ENCODE measurements at places on chromosomes 2 and 18.

DNA sequence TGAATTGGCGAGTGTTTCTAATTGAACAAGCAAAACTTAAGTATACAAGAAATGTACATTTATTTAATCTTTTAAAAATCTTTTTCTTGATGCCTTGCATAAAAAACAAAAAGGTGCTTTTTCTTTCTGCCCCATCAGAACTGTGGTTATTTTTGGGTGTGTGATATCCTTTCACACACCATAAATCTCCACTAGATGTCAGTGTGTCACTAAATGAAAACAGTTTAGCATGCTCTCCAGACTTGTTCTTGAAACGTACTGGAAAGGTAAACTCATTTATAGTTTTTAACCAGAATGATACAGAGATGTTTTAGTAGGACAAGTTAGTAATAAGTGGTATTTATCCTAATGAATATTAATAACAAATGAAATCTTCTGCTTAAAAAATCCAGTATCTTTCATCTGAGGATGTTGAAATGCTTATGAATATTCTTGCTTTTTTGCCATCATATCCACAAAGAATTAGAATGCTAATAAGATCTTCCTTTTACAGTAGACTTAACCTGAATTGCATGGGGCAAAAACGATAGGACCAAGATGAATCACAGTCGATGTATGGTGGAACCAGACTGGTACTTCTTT is 96.8 kb downstream of the UBE2E3 start:
- DNase-seq = peak; percentile 60

DNA sequence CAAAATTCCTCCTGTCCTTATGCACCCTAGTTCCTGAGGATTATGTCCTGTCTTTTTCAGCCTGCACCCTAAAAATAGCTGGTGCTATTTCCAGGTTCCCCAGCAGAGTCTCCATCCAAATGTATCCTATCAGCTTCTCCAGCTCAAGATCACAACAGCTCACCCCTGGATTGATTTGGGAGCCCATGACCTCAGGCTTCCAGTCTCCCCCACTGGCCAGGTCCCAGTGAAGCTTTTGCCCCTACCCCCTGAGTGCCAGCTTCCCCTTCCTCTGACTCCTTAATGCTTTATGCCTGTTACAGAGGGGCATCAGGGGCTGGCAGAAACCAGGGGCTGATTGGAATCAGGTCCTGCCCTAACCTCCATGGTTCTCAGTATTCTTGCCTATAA is 76.9 kb upstream of the DAPL1 start:
- DNase-seq = no peak

GRCh38 chr2:69567157-69567908 is 76.2 kb downstream of the AAK1 start:
- no peak for DNase-seq

DNA sequence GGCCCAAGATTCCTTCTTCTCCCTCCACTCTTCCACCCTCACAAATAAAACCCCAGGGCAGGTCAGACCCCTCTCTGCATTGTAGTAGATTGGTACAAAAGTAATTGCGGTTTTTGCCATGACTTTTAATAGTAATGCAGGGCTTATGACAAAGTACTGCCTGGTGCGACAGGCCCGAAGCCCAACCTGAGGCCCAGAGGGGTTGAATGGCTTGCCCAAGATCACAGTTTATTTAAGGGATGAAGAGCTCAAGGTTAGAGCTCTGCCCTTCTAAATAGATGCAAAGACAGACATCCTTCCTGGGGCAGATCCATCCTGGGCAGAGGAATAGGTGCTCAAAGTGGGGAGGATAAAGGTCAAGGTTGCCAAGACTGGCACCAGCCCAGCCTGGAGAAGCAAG is 899 bp upstream of the PSTPIP2 start:
- no peak for DNase-seq

GRCh38 chr2:144086965-144087364 is 433.0 kb downstream of the ZEB2 start:
- peak; percentile 23 for DNase-seq

- no peak for DNase-seq
Measured at GRCh38 chr2:98734823-98735260, 3.9 kb upstream of the MGAT4A start.

GRCh38 chr2:1887915-1888314 is 143.6 kb upstream of the PXDN start:
- peak; percentile 2 for DNase-seq

DNA sequence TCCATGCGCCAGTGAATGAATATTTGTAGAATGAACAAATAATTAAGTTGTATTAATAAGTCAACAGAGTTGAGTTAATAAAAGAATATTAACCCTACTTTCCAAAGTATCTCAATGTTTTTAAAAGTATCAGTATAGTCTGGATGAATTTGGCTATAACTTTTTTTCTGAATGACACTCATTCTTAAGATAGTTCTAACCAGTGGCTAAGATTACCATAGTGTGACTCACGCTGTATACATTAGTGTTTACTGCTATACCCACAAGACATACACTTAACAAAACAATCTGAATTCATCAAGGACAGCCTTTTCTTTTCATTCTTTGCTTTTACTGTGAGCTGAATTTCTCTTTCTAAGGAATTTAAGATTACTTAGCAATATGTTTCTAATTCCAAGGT is 77.0 kb upstream of the PDE1A start:
- peak; percentile 61 for DNase-seq

- DNase-seq = no peak
Measured at GRCh38 chr2:199144546-199144945, 313.2 kb downstream of the SATB2 start.

- DNase-seq = no peak
Measured at GRCh38 chr2:231527091-231527395, 3.2 kb downstream of the NMUR1 start.

- no peak for DNase-seq
Measured at GRCh38 chr18:35564795-35565453, 16.6 kb upstream of the GALNT1 start.

GRCh38 chr2:234929002-234929401 is 22.8 kb upstream of the SH3BP4 start:
- DNase-seq = no peak

- no peak for DNase-seq
Measured at GRCh38 chr2:219954331-219954730, 326.9 kb downstream of the SLC4A3 start.

- peak; percentile 62 for DNase-seq
Measured at GRCh38 chr2:113077921-113078320, 10.2 kb downstream of the IL1F10 start.

- DNase-seq = no peak
Measured at GRCh38 chr18:48394176-48394575, 15.0 kb downstream of the ZBTB7C start.

GRCh38 chr2:174877751-174878150 is 113.5 kb upstream of the CHRNA1 start:
- no peak for DNase-seq

GRCh38 chr18:74963820-74964446 is 245.0 kb downstream of the PTGR3 start:
- peak; percentile 55 for DNase-seq

GRCh38 chr2:181462033-181462432 is 4.8 kb downstream of the ITGA4 start:
- no peak for DNase-seq

- no peak for DNase-seq
Measured at GRCh38 chr2:3644246-3644525, 13.8 kb upstream of the ALLC start.

- DNase-seq = no peak
Measured at GRCh38 chr2:236572482-236572881, 2.9 kb downstream of the ACKR3 start.

GRCh38 chr2:216773072-216773471 is 77.7 kb upstream of the IGFBP5 start:
- DNase-seq = peak; percentile 15

GRCh38 chr2:75523313-75524275 is 37.1 kb downstream of the EVA1A start:
- peak; percentile 91 for DNase-seq

DNA sequence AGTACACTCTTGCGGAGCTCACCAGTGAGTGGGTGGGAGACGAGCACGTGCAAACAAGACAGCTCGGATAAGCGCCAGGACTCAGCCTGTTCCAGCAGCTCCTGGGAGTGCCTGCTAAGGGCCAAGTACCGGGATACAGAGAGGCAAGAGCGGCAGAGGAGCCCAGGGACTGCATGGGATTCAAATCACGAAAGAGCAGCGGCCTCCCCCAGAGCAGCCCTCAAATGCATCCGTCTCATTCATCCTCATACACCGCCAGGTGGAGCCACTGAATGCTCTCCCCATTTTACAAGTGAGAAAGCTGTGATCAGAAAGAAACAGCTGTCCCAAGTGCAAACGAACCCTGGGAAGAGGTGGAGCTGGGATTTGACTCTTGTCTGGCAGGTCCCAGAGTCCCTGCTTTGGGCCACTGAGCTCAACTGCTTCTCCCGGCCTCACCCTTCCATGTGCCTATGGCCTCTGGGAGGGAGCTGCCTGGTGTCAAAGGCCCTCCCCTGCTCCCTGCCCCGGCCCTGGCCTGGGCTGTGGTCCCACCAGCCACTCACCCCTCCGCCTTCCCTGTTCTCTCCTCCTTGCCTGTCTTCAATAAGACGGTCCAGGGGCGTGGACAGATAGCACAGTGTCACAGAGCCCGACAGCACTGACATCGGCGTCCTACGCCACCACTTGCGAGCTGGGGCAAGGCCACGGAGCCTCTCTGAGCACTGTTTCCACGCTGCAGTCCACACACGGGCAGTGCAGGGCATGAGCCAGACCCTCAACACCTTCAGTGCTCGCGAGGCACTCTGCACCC is 72.8 kb upstream of the TAF1B start:
- peak; percentile 61 for DNase-seq

DNA sequence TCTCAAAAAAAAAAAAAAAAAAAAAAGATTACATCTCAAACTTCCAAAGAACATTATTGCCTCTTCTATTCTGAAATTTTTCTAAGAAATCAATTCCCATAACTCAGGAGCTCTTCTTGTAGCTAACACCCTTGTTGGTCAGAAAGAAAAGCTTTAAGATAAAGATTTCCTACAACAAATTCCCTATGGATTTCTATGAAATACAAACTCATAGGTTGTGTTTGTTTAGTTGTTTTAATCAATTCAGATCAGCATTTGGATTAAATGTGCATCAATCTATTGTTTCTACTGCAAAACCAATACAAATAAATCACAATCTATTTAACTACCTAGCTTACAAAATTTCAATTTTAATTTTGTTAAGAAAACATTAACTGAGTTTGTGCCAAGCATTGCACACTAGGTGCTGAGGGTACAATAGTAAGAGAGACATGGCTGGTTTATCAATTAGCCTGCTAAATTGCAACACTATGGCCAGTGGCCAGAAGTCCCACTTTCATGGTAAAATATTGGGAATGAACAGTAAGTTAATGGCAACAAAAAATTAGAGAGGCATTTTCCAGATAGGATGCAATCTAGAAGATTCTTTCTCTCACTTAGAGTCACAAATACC is 80.2 kb upstream of the MYCN start:
- no peak for DNase-seq

GRCh38 chr2:174914853-174915760 is 90.1 kb downstream of the CHN1 start:
- DNase-seq = peak; percentile 22

GRCh38 chr2:133992454-133992853 is 261.4 kb upstream of the MGAT5 start:
- DNase-seq = no peak

- DNase-seq = no peak
Measured at GRCh38 chr2:127909019-127909418, 23.3 kb upstream of the AMMECR1L start.

DNA sequence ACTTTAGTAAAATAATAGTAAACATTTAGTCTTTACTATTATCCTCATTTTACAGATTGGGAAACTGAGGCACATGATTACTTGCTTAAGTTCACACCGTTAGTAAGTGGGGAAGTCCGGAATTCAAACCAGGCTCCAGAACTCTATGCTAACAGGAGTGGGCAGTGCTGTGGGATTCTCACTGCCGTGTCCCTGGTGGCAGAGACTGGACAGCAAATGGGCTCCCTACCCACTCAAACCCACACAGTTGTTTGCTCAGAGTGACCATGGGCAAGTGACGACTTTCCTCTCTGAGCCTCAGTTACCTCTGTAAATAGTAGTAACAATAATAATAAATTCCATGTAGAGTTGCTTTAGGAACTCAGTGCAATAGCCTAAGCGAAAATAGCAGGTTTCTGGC is 24.0 kb downstream of the MAIP1 start:
- no peak for DNase-seq

DNA sequence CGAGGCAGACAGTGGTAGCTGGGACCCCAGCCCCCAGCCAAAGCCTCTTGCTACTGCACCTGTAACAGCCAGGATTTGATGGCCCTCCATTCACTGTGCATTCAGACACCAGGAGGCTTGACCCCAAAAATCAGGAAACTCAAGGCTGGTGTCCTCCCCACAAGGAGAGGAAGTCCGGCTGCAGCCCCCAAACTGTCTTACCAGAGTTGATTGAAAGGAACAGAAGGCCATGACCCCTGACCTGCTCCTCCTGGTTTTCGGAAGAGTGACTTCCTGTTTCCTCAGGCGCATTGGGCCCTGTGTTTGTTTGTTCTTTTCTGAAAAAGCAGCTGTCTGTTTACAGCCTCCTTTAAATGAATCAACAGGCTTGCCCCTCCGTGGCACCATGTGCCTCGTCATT is 111.6 kb downstream of the RNF144A start:
- no peak for DNase-seq

DNA sequence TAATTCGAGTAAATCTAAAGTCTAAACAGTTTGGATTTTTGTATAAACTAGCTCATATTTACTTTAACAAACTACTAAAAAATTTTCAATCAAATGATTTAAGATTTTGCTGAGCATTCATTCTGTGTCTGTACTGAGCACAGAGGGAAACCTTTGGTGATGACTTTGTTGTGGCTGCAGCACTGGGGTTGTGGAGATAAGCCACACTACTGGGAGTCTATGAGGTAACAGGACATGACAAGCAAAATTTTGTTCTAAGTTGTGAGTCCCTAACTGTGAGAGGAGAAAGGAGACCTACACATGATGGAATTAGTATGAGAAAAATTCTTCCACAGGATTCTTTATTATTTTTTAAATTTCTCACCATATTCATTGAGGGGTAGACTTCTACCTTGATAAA is 933.7 kb upstream of the LRATD1 start:
- no peak for DNase-seq

- no peak for DNase-seq
Measured at GRCh38 chr2:101682311-101682710, 15.2 kb upstream of the MAP4K4 start.

- no peak for DNase-seq
Measured at GRCh38 chr18:72985686-72986085, 117.9 kb upstream of the NETO1 start.

- no peak for DNase-seq
Measured at GRCh38 chr2:78120275-78120674, 598.1 kb upstream of the LRRTM4 start.

- DNase-seq = no peak
Measured at GRCh38 chr2:12867631-12868287, 151.0 kb downstream of the TRIB2 start.

- peak; percentile 3 for DNase-seq
Measured at GRCh38 chr2:236309669-236310029, 45.4 kb upstream of the ASB18 start.

- no peak for DNase-seq
Measured at GRCh38 chr2:216283038-216283900, 89.0 kb downstream of the MARCHF4 start.

Data from renal cortical epithelial cell (primary cell).